ENCODE measurements at places on chromosomes 1 and 21.

- peak; percentile 68 for DNase-seq
Observed at GRCh38 chr1:155277902-155278688, 832 bp downstream of the HCN3 start.

- no peak for DNase-seq
Observed at GRCh38 chr1:232921381-232921780, 29.0 kb upstream of the NTPCR start.

GRCh38 chr1:112772781-112773180 is 57.6 kb upstream of the PPM1J start:
- no peak for DNase-seq

GRCh38 chr21:37483776-37484175 is 117.2 kb downstream of the DYRK1A start:
- no peak for DNase-seq

DNA sequence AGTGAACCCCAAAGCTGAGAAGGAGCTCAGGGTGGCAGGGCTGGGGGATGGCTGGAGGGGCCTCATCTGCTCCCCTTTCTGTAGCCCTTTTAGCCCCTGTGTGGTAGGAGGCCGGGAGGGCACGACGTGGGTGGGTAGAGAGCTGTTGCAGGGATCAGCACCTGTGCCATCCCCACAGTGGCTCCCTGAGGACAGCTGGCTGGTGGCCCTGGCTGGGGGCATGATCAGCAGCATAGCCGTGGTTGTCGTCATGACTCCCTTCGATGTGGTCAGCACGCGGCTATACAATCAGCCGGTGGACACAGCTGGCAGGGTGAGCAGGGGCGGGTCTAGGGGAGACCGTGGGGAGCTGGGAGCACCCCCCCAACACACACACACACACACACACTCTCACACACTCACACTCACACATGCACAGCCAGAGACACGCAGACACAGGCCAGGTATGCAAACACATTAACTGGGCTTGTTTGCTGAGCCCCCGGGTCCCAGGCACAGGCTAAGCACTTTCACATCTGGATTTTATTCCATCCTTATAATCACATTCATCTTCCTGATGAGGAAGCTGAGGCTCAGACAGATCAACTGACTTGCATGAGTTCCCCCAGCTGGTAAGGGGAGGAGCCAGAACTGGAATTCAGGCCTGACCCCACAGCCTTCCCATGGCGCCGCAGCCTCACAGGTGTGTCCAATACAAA is 2.5 kb downstream of the SLC25A34 start:
- DNase-seq, result no peak

GRCh38 chr1:55127827-55128343 is 87.3 kb downstream of the USP24 start:
- DNase-seq, result no peak

GRCh38 chr1:66445492-66446181 is 88.3 kb upstream of the SGIP1 start:
- no peak for DNase-seq
